ENCODE measurements at places on chromosomes 3 and 15.

DNA sequence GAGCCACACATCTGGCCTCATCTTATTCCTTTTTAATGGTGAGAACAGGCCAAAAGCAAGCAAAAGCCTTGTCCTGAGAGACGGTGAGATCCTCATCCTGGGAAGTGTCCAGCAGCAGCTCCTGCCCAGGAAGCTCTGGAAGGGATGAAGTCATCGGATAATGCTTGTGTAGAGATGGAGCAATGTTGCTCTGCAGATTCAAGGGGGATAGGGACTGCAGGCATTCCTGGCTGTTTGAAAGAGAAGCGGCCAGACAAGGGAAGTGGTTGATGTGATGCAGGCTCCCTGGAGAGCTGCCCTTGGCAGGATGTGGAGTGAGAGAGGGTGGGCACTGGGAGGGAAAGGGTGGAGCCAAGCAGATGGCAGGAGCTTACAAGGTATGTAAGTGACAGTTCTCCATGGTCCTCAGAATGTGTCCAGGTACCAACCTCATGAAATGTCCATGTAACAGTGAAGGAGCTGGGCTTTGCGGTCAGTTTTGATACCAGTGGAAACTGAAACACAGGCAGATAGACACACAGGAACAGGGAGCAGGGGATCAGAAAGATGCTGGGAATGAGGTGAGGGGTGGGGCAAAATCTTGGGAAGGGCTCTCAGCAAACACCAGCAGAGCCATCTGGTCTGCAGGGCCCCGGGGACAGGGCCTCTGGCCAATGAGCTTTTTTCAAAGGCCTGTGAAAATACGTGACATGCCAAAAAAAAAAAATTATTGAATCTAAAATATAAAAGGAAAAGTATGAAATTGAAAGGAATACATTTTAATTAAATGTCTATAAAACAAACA lies 32.2 kb upstream of the LACTB start:
- peak; percentile 91 for DNase-seq

- no peak for DNase-seq
Observed at GRCh38 chr3:126983653-126984390, 907 bp downstream of the PLXNA1 start.

GRCh38 chr3:180290300-180290699 lies 253.6 kb upstream of the PEX5L start:
- no peak for DNase-seq

- DNase-seq, result peak; percentile 41
Observed at GRCh38 chr3:13452490-13453335, 27.4 kb upstream of the HDAC11 start.

DNA sequence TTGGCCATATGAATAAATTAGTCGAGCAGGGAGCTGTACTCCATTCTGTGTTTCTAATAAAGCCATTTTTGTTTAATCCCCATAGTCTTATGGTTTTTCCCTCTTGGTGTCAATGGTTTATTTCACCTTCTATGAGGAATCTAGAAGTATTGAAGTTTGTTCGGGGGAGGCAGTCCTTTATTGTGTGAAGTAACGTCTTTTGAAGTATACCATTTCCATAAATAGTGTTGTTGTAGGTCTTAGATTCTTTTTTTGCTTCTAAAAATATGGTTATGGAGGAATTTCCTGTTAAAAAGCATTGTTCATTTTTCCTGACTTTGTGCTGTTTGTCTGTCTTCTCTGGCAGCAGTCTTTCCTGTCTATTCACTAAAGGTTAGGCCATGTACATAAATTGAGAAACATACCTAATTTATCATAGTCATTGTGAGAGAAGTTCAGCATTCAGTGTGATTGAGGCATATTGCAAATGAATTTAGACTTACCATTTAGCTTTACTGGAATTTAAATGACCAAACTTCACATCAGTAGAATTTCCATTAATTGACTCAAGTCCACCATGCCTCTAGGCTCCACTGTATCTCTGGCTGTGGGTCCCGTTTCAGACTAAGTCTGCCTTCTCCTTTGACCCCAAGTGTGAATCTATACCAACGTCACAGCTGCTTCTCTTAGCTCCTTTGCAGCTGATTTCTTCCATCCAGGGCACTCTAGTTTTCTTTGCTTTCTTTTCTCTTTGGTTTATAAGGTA lies 37.3 kb downstream of the YEATS2 start:
- DNase-seq, result no peak

DNA sequence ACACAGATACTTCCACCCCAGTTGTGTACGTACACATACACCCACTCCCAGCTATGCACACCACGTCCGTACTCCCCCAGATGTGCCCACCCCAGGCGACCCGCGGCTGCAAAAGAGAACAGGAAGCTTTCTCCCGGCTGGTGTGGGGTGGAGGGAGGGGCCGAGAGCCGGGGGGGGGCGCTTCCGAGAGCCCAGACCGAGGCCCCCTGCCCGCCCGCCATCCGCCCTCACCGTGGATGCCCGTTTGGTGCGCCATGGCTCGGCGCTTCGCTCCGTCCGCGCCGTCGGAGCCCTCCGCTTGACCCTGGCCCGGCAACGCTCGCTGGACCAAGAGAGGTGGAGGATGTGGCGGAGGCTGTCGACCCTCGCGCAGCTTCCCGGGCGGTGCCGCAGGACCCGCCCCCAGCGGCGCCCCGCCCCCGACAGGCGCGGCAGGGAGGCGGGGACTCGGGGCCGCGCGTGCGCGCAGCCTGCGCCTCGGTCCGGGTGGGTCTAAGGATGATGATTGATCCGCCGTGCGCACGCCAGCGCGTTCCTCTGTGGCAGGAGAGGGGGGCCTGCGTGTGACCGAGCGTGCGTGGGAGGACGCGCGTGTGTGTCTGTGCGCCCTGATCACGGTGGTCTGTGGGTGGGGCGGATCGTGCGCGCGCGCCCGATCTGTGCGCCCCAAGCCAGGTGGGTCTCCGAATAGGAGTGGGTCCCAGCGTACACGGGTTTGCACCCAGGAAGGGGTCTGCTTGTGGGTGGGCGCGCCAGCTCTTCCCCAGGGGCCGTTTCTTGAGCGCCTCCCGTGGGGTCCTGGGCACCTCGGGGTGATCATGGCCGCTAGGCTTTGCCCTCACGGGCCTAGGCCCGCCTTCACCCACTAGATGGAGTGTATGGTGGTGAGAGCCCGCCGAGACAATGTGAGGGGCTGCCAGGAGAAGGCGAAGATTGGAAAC lies at the start of gene TWF2:
Gene TWF2, minus strand, starts transcription at position 398 of the 941 bp plus-strand sequence. Its CDS starts 142 bp downstream, at position 256.
- DNase-seq, result peak; percentile 70

GRCh38 chr15:59923508-59923907 lies 80.6 kb upstream of the FOXB1 start:
- DNase-seq, result no peak

DNA sequence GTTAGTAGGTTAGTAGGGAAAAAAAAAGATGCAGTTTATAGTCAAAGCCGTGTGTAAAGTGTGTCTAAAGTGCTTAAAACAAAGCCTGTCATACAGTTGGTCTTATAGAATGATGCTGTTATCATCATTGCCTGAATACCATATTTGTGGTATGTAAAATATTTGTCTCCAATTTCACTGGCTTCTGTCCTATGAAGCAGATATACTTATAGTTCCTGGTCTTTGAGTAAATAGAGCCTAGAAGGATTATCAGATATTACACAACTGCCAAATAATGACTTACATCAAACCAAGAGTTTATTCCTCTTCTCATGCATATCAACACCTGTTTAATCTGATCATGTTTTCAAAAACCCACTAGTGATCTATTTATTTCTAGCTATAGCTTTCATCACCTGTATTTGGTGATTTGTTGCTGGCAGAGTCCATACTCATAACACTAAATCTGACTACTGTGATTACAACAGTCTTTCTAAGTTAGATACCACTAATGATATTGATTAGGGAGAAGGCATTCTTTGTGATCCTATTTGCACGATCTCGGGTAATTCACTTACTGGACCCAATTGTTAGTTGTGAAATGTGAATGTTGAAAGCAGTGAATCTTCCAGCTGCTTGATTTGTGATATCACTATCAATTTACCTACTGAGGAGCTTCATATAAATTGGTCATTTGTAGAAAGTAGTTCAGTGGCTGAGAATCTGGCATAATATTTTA lies 413.7 kb downstream of the LPP start:
- DNase-seq, result no peak

DNA sequence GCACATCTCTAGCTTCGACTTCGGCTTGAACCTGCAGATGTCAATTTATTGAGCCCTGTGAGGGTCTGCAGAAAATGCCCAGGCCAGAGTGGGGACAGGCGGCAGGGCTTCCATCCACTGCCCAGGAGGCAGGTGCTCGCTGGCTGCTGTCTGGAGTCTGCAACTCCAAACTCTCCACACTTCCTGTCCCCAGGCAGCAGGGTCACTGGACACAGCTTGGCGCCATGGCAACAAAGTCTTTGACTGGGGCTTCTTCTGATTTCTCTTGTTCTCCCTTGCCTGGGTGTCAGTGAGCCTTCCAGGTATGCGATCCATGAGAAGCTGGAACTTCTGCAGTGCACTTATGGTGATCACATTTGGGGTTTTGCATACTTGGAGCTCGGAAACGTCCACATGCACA lies 33.5 kb downstream of the SV2B start:
- DNase-seq, result no peak

- no peak for DNase-seq
Observed at GRCh38 chr15:101669744-101670143, 17.6 kb upstream of the TM2D3 start.

GRCh38 chr3:156862338-156862737 lies 36.2 kb downstream of the LEKR1 start:
- no peak for DNase-seq

GRCh38 chr3:35638980-35639253 lies 408 bp upstream of the ARPP21 start:
- DNase-seq, result no peak

- no peak for DNase-seq
Observed at GRCh38 chr3:134643150-134643675, 7.6 kb downstream of the KY start.

- no peak for DNase-seq
Observed at GRCh38 chr3:173568623-173569022, 171.1 kb downstream of the NLGN1 start.

GRCh38 chr3:155377071-155377470 lies 83.6 kb upstream of the STRIT1 start:
- DNase-seq, result no peak

DNA sequence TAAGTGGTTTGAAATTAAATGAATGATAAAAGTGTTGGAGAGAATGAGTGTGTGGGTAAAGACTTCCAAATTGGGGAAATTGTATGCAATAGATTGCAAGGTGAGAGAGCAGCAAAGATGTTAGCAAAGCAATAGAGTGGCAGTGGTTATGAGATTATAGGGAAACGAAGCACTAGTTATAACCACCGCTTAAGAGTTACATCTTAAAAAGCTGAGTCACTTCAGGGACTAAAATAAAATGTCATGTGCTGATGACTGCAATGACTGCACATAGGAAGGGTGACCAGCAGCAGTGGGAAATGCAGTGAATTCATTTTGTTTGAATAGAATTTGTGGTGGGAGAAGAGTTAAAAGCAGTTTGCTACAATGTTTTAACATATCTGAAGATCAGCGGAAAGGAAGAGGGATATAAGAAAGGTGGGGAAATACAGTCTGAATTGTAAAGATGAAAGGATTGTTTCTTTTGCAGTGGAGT lies 127.3 kb downstream of the RAP2B start:
- peak; percentile 60 for DNase-seq

DNA sequence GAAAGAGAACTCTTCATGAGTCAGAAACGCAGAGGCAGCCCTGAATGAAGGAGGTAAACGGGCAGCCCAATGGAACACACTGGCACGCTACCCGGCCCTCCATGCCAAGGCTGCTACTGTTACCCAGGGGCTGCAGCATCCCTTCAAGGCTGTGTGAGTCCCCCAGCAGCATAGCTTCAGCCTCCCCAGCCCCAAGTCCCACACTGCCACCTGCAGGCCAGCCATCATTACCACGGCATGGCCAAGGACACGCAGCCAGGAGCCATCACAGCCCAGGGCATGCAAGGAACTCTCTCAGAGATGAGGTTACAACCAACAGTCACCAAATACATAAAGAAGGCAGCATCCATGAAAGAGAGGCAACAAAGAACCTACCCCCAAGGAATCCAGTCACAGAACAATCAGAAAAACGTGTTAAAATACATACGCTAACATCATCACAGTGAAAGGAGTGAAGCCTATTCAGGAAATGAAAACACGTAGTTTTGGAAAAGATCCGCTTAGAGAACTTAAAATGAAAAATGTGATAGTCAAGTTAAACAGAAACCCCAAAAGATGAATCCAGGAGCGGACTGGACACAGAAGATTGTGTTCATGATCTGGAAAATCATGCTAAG lies 22.4 kb downstream of the PLA2G4F start:
- DNase-seq, result peak; percentile 24

DNA sequence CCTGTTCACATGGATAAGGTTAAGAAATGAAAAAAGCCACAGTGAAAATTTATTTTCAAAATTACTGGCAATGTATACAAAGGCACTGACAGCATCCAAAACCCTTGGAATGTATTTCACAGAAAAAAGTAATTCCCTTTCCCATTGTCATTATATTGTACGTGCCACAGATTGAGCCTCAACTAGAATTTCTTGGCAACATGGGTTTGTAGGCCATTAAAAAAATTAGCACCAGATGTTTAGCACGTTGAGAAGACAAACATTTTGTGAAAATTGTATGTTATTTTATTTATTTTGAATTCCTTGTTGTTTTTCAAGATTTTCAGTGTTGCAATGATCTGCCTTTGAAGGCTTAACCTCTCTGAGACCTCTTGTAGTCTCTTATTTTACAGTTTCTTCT lies 76.3 kb upstream of the EPHB3 start:
- no peak for DNase-seq

DNA sequence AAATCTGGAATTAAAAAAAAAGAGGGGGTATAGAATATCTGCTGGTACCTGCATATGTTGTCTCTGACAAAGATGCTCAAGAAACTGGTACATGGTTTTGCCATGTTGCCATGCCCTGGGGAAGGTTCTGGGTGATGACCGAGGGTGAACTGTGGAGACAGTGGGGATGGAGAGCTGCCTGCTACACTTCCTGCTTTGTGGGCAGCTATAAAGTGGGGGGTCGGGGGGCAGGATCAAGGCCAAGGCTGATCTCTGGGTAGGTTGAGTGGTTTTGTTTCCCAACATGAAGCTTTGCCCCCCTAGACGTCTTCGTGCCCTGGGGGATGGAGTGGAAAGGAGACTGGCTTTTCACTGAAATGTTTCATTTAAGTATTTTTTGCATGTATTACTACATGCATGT lies 74.6 kb downstream of the IQSEC1 start:
- DNase-seq, result no peak

DNA sequence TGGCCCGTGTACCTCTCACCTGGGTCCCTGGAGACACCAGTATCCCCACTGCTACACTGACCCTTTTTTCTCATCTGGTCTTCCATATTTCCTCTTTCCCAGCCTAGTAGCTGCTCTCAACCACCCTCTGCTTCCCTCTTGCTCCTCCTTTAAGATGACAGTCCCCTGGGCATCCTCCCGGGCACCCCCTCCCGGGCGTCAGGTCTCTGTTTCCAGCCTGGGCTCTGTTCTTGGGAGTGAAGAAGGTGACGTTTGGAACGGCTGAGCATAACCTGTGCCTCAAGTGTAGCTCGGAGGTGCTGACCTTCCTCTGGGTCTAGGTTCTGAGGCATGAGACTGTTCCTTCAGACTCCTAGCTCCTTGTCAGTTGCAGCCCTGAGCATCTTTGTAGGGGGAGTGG lies 101.2 kb downstream of the VGLL4 start:
- no peak for DNase-seq

DNA sequence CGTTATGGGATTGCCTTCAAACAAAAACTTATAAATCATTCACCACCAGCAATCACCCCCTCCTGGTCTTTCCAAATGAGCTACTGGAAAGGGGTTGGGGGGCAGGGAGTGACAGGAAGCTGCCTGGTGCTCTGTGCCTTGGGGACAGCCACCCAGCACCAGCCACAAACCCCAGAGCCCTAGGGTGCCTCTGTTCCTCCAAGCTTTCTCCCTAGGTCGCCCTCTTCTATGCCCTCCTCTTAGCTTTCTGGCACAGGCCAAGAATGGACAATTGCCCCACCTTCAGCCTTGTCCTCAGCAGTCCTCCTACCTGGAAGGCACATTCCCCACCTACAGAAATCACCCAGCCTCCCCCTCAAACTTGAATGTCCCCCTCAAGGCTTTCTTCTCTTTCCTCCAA lies 3.3 kb downstream of the OXTR start:
- no peak for DNase-seq
